Activated CD4-positive, alpha-beta T cell treated with anti-CD3 and anti-CD28 coated beads for 4 hours (primary cell): ENCODE measurements at places on chromosomes 3 and 15.

DNA sequence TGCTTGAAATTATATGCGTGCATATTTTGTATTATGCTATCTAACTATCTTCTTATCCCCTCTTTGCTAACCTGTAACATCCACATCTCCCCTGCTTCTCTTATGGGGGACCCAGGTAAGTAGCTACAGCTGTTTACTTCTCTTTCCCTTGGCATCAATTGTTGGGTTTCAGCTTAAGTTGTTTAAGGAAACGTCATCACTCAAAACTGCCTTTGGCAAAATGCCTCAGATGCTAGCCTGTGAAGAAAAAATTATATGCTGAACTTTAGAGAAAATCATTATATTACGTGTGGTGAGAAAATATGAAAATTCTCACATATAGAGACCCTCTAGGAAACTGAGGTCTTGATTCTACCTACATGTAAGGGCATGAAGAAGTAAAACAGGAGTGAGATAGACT, 447.0 kb upstream of the NECTIN3 start:
- no peak for DNase-seq

DNA sequence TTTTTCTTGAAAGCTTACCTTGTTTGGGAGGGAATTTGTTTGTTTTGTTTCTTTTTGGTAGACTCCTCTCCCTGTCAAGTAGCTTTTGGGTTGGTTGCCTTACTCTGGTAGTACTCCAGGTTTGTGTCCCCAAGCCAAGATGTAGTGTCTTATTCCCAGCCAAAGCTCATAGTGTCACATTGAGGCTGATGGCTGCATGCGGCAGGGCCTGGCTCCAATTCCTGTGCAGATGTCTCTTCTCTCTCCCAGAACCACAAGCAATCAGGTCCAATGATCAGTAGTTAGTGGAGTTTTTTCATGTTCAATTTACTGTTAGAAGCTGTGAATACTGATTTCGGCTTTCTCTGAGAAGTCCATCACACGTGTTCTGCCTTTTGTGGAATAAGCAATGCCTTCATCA, 221.1 kb upstream of the THBS1 start:
- no peak for DNase-seq

DNA sequence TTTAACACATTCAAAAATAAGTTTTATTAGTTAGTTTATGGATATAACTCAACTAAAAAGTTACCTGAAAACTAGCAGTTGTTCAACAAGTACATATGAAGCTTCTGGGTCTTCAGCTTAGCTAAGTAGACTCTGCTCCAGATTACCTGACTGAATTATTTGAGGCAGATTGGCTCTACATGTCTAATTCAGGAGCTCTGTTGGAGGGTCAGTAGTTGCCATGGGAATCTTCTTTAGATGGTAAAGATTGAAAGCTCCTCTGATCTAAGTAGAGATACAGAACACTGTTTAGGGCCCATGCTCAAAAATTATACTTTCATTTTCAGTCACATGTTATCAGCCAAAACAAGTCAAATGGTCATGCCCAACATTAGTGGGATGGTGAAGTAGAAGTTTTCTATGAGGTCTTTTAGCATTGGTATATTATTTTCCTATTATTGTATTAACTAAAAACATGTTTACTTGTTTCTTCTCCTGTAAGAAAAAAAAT, 1476.9 kb downstream of the OTOL1 start:
- no peak for DNase-seq

GRCh38 chr3:52339612-52340011, 23.5 kb downstream of the DNAH1 start:
- DNase-seq = peak; percentile 54

- DNase-seq = no peak
Measured at GRCh38 chr3:128439226-128439625, 27.5 kb downstream of the DNAJB8 start.

DNA sequence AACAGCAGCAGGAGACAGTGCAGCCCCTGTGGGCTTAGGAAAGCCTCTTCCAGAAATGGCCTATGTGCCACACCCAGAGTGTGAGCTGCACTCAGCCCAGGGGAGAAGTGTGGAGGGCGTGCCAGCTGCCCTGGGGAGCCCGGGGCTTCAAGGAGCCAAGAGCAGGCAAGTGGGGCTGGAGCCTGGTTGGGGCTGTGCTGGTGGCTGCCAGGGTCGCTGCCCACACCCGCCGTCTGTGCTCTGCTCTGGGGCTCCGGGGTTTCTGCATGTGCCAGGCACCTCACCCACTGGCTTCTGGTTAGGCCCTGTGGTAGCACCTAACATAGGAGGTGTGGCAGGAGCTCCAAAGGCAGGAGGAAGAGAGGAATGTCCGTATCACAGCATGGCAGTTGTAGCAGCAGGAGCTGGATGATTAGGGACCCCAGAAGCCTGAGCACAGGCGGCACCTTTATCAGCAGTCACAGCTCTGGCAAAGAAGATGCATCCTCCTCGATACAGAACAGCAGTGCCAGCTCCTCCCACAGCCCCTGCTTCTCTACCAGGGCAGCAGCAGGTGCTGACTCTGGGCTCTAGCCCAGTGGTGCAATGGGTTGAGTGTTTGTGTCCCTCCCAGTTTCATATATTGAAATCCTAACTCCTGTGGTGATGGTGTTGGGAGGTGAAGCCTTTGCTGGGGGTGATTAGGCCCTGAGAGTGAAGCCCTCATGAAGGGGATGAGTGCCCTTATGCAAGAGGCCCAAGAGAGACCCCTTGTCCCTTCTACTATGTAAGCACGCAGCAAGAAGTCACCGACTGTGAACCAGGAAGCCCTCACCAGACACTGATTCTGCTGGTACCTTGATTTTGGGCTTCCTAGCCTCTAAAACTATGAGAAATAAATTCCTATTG, 70.0 kb upstream of the KLF13 start:
- no peak for DNase-seq

- DNase-seq = peak; percentile 58
Measured at GRCh38 chr15:74384881-74385643, 17.6 kb upstream of the CYP11A1 start.

DNA sequence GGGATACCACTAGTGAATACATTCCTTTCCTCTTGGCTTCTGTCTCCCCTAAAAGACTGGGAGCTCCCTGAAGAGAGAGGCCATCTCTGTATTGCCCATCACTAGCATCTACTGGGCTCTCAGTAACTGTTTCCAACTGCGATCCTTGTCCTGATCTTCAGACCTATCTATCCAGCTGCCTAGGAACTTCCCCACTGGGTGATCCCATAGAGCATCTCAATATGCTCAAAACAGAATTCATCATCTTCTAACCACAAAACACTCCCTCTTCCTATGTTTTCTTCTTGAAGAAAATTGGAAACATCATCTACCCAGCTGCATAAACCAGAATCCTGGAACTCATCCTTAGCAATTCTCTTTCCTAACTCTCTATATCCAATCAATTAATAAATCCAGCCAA, 54.6 kb downstream of the PLD1 start:
- DNase-seq = no peak

DNA sequence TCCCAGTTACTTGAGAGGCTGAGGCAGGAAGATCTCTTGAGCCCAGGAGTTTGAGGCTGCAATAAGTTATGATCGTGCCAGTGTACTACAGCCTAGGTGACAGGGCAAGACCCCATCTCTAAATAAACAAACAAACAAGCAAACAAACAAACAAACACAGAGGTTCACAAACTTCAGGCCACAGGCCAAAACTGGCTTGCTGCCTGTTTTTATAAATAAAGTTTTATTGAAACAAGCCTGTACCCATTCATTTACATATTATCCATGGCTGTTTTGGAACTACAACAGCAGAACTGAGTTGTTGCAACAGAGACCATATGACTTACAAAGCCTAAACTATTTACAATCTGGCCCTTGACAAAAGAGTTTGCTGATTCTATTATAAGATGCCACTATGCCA, 6.5 kb downstream of the DYNC1LI1 start:
- no peak for DNase-seq

- no peak for DNase-seq
Measured at GRCh38 chr3:125115640-125116039, 59.8 kb upstream of the HEG1 start.

- no peak for DNase-seq
Measured at GRCh38 chr3:182562274-182562673, 231.0 kb upstream of the ATP11B start.

DNA sequence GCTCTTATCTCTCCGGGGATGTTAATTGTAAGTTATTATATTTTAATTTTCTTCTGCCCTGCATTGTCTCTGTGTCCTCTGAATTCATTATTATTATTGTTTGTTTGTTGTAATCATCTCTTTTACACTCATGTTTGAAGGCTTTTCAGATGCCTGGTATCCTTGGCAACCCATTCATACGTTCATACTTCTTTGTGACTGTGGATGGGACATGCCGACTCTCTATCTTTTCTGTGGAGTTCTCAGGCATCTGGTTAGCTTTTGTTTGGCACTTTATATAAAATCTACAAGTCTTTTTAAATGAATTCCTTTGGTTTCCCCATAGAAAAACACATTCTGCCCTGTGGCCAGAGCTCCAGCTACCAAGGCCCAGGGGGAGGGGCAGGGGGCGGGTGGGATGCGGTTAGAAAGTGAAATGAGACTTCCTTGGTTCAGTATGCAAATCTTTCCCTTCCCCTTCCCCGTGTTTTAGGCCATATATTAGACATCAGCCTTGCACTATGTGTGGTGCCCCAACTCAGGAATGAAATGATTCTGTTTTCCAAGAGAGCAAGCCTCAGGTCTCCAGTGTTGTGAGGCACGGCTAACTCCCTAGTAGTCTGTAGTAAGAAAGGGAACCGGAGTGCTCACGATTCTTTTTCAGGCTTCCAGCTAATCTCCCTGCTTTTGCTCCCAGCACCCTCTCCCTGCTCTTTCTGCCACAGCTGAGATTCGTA, 79.2 kb downstream of the SST start:
- DNase-seq = no peak

GRCh38 chr3:39154280-39155021, 1.1 kb upstream of the CSRNP1 start:
- no peak for DNase-seq

GRCh38 chr15:101250341-101250831, 1.5 kb downstream of the CHSY1 start:
- no peak for DNase-seq

- DNase-seq = no peak
Measured at GRCh38 chr3:194852345-194852744, 166.7 kb downstream of the FAM43A start.

- DNase-seq = no peak
Measured at GRCh38 chr3:183038757-183039156, 58.4 kb upstream of the DCUN1D1 start.

DNA sequence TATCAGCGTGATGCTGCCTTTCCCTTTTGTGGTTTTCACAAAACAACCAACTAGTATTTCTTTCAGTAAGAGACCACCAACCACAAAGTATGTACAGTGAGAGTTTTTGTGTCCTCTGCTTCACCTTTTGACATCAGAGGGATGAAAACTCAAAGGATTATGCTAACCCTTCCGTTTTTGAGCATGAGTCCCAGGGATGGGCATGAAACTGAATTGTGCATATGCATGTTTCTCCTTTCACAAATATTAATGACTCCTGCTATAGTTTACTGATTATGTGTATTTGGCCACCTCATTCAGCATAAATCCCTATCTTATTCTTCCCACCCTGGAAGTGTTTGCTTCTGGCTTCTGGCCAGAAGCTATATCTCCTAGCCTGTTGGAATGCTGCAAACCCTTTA, 59.2 kb downstream of the RSRC1 start:
- DNase-seq = no peak

- DNase-seq = no peak
Measured at GRCh38 chr3:66409771-66410754, 90.8 kb downstream of the LRIG1 start.

DNA sequence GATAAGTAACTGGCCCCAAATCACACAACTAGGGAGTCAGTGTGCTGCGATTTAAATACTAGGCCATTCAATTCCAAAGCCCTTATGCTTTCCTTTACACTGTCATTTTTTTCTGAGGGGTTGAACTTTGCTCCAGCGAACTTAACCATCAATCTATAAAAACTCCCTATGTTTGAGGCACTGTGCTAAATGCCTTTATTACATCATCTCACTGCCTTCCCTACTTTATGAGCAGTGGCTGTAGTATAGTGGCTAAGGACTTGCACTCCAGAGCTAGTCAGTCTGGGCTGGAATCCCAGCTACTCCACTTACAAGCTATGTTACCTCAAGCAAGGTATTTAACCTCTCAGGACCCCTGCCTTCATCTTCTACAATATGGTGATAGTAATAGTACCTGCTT, 26.9 kb upstream of the WDR72 start:
- no peak for DNase-seq

GRCh38 chr3:82058809-82059208, 297.4 kb upstream of the GBE1 start:
- no peak for DNase-seq

DNA sequence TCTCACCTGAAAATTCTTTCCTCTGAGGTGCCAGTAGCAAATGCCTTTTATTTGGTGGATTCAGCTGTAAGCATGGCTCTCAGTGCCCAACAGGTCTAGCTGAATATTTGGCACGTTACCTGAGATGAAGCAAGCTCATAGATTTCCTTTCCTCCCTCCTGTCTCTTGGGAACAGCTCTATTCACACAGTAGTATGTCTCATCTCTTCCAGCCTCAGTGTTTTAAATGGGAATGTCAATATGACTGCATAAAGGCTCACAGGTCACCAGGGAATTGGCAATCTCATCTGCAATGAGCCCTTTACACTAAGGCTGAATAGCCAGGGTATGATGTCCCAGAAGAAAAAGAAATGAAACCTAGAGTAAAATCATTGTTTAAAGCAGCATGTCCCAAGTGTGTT, 733.5 kb downstream of the NTRK3 start:
- no peak for DNase-seq

DNA sequence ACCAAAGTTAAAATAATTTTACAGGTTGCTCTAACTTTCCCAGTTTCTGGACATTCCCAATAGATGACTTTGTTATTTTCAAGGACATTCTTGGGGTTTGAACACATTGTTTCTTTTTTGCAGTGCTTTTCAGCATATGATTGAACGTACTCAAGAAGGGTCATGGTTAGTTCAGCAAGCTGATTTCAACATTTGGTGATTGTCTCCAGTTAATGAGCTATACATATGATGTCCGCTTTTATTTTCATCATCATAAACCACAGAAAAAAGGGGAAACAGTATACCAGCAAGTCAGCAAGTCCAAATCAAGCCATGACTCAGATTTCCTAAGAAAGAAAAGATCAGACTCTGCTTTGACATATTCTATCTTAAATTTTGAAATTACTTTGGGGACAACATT, 69.4 kb downstream of the B3GALNT1 start:
- no peak for DNase-seq

- DNase-seq = no peak
Measured at GRCh38 chr3:159045279-159045885, 243.5 kb downstream of the MFSD1 start.

- no peak for DNase-seq
Measured at GRCh38 chr15:64023220-64023619, 23.1 kb downstream of the DAPK2 start.

GRCh38 chr15:51782357-51782896, 31.0 kb downstream of the TMOD2 start:
- DNase-seq = no peak

DNA sequence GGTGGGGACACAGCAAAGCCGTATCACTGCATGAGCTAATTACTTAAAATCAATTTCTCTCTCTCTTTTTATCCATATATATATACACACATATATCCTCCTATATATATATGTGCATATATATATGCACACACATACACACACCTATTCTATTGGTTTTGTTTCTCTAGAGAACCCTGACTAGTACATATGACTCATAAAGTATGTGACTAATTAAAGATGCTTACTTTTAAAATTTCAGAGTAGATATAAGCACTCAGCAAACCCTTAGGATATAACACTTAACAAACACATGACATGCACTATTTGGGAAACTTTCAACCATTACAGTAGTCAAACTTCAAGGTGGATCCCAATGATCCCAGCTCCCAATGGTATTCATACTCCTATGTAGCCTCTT, 732.6 kb downstream of the ROBO2 start:
- no peak for DNase-seq

- DNase-seq = no peak
Measured at GRCh38 chr3:14861031-14861430, 42.3 kb downstream of the FGD5 start.
